ENCODE measurements at places on chromosomes 2 and 18.

GRCh38 chr18:38174594-38174993 is 609.0 kb upstream of the CELF4 start:
- H3K27ac ChIP-seq: no peak overlapping the region
- no peak overlapping the region for H3K4me3 ChIP-seq
- H3K4me1 ChIP-seq: no peaks in the 10 kb centered on the region
- H3K27me3 ChIP-seq: no peaks in the 10 kb centered on the region

GRCh38 chr18:3649633-3650426 is 199.9 kb downstream of the TGIF1 start:
- H3K4me1 ChIP-seq: no peaks in the 10 kb centered on the region
- H3K4me3 ChIP-seq: no peak overlapping the region
- H3K27ac ChIP-seq: no peak overlapping the region
- H3K36me3 ChIP-seq: no peaks in the 10 kb centered on the region
- H3K27me3 ChIP-seq: no peaks in the 10 kb centered on the region
- no peak for DNase-seq

DNA sequence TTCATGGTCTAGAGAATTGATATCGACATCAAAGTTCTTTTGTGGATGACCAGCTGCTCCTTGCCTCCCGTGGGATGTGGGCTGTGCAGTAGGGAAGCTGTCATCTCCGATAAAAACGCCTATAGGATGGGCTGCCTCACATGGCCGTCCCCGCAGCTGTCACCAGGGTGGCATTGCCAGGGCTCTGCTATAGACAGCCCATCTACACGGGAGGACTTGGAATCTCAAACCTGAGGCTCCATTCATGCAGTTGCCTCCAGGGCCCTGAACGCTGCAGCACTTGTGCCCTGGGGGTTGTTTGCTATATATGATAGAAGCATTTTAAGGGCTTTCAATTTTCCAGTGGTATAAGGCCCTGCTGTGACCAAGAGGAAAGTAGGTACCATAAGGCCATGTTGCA is 183.1 kb downstream of the MYCN start:
- H3K36me3 ChIP-seq: no peaks in the 10 kb centered on the region
- no peaks in the 10 kb centered on the region for H3K27me3 ChIP-seq
- H3K4me3 ChIP-seq: no peak overlapping the region
- no peaks in the 10 kb centered on the region for H3K4me1 ChIP-seq

- H3K4me1 ChIP-seq: no peaks in the 10 kb centered on the region
- no peaks in the 10 kb centered on the region for H3K36me3 ChIP-seq
- no peak overlapping the region for H3K4me3 ChIP-seq
Observed at GRCh38 chr2:215521031-215521430, 85.2 kb upstream of the FN1 start.

- peaks cover 18% of the 10 kb centered on the region for H3K4me1 ChIP-seq
- no peak overlapping the region for H3K4me3 ChIP-seq
- no peak for DNase-seq
- no peaks in the 10 kb centered on the region for H3K36me3 ChIP-seq
- no peak overlapping the region for H3K27ac ChIP-seq
Observed at GRCh38 chr2:241802421-241803318, 6.3 kb upstream of the NEU4 start.

- H3K27me3 ChIP-seq: no peaks in the 10 kb centered on the region
- peak; percentile 78 for DNase-seq
- peak overlapping the region; percentile 93 for H3K4me3 ChIP-seq
- H3K4me1 ChIP-seq: peaks cover 29% of the 10 kb centered on the region
- peaks cover 19% of the 10 kb centered on the region for H3K36me3 ChIP-seq
Observed at GRCh38 chr2:84906900-84907714, 1.7 kb downstream of the TMSB10 start.

DNA sequence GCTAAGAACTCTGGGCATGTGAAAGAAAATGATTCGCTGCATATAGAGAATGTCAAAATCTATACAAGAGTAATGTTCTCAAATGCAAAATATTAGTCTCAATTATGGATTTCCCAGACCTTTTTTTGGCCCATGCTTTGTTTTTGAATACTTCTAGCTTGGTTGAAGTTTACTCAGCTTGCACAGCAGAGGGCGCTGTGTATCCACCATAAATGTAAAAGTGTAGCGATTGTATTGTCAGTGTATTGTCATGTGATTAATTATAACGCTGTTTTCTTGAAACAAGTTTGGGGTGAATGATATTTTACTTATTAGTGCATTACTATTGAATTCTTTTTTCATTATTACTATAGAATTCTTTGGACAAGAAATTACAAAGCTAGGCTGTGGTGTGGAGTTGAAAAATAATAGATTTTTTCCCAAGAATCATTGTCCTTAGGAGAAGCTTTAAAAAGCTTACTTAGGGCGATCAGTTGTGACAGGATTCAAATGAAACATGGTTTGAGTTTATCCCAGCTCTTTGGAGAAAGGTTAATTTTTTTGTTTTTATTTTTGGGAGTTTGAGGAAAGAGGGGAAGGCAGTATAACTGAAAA is 98.3 kb downstream of the PIK3C3 start:
- DNase-seq: peak; percentile 59
- no peaks in the 10 kb centered on the region for H3K27me3 ChIP-seq
- peaks cover 32% of the 10 kb centered on the region for H3K36me3 ChIP-seq
- H3K4me1 ChIP-seq: no peaks in the 10 kb centered on the region
- no peak overlapping the region for H3K27ac ChIP-seq

GRCh38 chr2:8684878-8685696 is 3.2 kb downstream of the ID2 start:
- H3K36me3 ChIP-seq: no peaks in the 10 kb centered on the region
- H3K27ac ChIP-seq: peak overlapping the region; percentile 62
- H3K4me3 ChIP-seq: no peak overlapping the region
- peak; percentile 45 for DNase-seq

DNA sequence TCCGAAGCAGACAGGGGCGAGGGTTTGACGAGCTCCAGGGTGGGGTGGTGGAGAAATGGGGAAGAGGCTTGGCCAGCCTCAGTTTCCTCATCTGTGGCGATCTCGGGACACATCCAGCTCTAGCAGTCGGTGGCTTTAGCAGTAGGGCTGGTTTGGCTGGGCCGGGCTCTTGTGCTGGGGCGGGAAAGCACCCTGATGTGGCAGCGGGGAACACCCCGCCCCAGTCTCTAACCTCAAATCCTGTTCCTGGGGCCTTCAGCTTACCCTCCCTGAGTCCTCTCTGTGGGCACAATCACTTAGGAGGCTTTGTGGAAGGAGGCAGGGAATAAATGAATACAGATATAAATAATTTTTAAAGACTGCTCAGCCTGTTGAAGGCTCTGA is 26.5 kb upstream of the MCFD2 start:
- no peaks in the 10 kb centered on the region for H3K27me3 ChIP-seq
- H3K4me1 ChIP-seq: peaks cover 68% of the 10 kb centered on the region
- peak overlapping the region; percentile 96 for H3K27ac ChIP-seq
- H3K36me3 ChIP-seq: peaks cover 14% of the 10 kb centered on the region
- DNase-seq: peak; percentile 72

DNA sequence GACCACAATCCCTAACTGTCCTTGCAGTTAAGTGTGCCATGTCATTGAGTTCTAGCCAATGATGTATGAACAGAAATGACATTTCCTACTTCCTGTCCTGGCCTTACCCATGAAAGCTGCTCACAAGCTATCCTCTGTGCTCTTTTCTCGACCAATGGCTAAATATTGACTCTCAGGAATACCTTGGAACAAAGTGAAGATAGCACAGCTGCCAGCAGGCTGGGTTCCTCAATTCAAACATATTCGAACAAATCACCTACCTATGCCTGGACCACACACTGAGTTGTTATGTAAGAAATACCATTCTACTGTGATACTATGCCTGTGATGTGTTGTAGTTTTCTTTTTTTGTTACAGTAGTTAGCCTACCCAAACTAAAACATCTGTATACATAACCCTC is 65.1 kb downstream of the GAREM1 start:
- no peaks in the 10 kb centered on the region for H3K36me3 ChIP-seq
- H3K4me3 ChIP-seq: no peak overlapping the region
- no peaks in the 10 kb centered on the region for H3K4me1 ChIP-seq
- no peak for DNase-seq

GRCh38 chr2:91975130-91975491 is 2896.1 kb upstream of the TEKT4 start:
- DNase-seq: no peak
- no peaks in the 10 kb centered on the region for H3K27me3 ChIP-seq

DNA sequence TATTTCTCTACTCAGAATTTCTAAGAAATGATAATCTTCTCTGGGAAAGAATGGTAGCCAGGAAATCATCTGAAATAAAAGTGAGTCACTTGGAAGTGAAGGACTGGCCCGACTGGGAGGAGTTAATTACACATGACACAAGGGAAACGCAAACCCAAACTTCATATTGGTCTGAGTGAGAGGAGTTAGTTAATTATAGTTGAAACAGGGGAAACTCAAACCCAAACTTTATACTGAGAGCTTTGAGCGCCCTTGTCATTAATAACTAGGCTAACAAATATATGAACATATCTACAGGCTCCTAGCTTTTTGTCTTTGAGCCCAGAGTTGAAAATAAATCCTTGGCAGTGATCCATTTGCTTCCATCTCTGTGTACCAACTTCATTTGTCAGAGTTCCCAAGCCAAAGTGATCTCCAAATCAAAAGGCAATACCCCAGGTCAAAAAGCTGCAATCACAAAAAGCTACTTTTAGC is 187.8 kb upstream of the COL3A1 start:
- H3K4me3 ChIP-seq: no peak overlapping the region
- H3K27ac ChIP-seq: no peak overlapping the region
- DNase-seq: no peak

DNA sequence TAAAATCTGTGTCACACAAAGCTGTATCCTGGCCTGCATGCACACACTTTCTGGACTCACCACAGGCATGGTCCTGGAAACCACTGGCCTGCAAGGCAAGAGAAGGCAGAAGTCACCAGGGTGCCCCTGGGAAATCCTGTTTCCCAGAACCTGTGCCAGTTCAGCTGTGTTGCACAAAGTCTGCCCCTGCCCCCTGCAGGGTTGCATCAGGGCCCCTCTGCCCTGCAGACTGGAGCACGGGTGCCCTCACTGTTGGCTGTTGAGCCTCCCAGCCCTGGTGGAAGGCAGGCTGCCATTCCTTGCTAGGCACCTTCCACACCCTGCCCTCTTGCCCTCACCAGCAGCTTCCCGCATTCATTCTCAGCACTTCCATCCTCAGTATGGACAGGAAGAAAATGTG is 18.0 kb upstream of the TUBB6 start:
- H3K4me1 ChIP-seq: no peaks in the 10 kb centered on the region
- H3K4me3 ChIP-seq: no peak overlapping the region
- DNase-seq: no peak
- H3K36me3 ChIP-seq: no peaks in the 10 kb centered on the region
- H3K27ac ChIP-seq: no peak overlapping the region
- no peaks in the 10 kb centered on the region for H3K27me3 ChIP-seq

DNA sequence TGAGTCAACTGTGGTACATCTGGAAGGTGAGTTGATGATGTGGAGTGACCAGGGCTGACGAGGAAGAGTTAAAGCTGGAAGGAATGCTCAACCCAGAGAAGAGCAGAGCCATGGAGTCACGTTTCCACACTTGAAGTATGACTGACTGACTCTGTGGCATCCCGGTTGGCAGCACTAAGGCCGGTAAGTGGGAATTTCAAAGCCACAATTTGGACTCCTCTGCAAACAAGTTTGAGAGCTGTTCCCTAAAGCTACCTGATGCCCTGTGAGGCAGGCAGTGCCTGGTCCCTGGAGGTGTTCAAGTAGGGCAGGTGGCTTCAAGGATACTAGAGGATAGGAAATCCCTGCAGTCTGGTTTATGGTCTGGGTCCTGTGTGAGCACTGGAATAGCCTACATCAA is 69.3 kb upstream of the ITGB6 start:
- no peak overlapping the region for H3K4me3 ChIP-seq
- DNase-seq: no peak
- peaks cover 21% of the 10 kb centered on the region for H3K36me3 ChIP-seq
- H3K27me3 ChIP-seq: no peaks in the 10 kb centered on the region
- H3K4me1 ChIP-seq: no peaks in the 10 kb centered on the region
- H3K27ac ChIP-seq: no peak overlapping the region

DNA sequence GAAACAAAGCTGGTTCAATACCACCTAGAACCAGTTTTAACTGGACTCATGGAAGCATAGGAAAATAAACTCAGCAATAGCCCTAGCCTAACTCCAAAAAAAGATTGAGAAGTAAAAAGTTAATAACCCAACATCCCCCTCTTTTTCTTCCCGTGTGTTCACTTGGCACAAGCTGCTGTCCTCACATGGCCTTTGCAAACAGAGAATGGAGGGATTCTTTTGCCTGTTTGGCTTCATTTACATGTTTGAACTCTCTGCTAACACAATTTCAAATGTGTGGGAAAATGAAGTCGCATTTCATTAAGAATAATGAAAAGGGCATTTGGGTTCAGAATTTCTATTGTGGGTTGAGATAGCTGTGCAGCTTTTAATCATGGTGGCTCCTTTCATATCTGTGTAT is 589.2 kb upstream of the LRRTM1 start:
- no peak overlapping the region for H3K4me3 ChIP-seq
- no peaks in the 10 kb centered on the region for H3K36me3 ChIP-seq
- no peak overlapping the region for H3K27ac ChIP-seq
- no peaks in the 10 kb centered on the region for H3K4me1 ChIP-seq
- no peak for DNase-seq
- H3K27me3 ChIP-seq: no peaks in the 10 kb centered on the region

DNA sequence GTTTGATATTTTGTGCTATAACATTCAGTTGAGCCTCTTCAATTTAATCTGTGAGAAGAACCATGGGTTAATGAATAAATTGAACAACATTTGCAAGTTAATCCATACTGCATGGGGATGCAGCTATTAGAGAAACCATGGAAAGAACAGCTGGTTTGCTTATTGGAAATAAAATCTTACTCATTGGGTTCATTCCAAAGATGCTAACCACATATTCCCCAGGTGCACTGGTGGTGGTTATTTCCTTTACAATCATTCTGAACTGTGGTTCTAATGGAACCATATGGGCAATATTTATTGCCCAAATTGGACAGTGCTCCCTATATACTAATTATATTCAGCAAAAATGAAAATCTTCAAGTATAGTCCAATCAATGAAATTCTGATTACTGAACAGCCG is 1200.4 kb upstream of the CDH2 start:
- no peak overlapping the region for H3K27ac ChIP-seq
- H3K27me3 ChIP-seq: no peaks in the 10 kb centered on the region

- no peak within 1 kb of the TSS for H3K27ac ChIP-seq
- H3K4me1 ChIP-seq: no peaks in the 10 kb centered on the region
- H3K4me3 ChIP-seq: no peak within 1 kb of the TSS
- no peak for DNase-seq
Observed at GRCh38 chr18:52339891-52340371, at the start of gene DCC. TSS of gene DCC (plus strand) at chr18:52340197. CDS start at chr18:52340788, 591 bp downstream.

GRCh38 chr2:20488782-20489181 is 41.9 kb downstream of the RHOB start:
- H3K36me3 ChIP-seq: no peaks in the 10 kb centered on the region
- H3K4me3 ChIP-seq: no peak overlapping the region
- H3K4me1 ChIP-seq: no peaks in the 10 kb centered on the region
- no peak overlapping the region for H3K27ac ChIP-seq
- no peak for DNase-seq

GRCh38 chr2:169928463-169928864 is 101.2 kb downstream of the UBR3 start:
- H3K27me3 ChIP-seq: no peaks in the 10 kb centered on the region
- no peaks in the 10 kb centered on the region for H3K4me1 ChIP-seq
- no peak overlapping the region for H3K4me3 ChIP-seq
- no peak for DNase-seq
